ENCODE measurements at places on chromosomes 1 and 21.

- DNase-seq, result no peak
These were observed 27.7 kb upstream of the ELAVL4 start for GRCh38 chr1:50080904-50081586.

GRCh38 chr1:2787163-2787911 lies 14.2 kb downstream of the TTC34 start:
- no peak for DNase-seq

DNA sequence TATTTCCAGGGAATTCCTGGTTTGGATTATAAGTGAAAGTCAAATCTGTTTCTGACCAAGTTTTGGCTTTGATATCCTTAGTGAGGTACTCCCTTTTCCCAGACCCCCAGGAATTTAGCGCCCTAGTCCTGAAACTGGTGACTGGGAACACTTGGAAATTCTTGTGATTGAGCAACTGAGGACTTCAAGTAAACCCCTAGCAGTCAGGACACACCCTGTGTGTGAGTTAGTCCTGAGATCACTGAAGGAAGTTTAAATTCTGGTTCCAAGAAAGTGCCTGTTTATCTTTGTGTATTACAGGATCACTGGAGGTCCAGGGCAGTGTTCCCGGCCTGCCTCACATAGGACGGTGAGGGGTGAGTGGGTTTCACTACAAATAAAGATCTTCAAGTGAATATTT lies 95.1 kb upstream of the F3 start:
- no peak for DNase-seq

DNA sequence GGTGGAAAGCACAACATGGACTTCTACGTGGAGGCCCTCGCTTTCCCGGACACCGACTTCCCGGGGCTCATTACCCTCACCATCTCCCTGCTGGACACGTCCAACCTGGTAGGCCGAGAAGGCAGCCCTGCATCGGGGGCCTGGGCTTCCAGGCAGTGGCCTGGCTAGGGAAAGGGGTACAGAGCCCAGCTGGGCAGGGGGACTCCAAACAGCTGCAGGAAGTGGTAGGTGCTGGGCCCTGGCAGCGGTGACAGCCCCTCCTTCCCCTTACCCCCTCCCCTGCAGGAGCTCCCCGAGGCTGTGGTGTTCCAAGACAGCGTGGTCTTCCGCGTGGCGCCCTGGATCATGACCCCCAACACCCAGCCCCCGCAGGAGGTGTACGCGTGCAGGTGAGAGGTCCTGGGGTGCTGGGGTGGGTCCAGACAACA lies 30.0 kb upstream of the PADI6 start:
- no peak for DNase-seq

GRCh38 chr1:39098546-39099250 lies 72.5 kb downstream of the NDUFS5 start:
- DNase-seq, result no peak
